ENCODE measurements at places on chromosomes 1 and 21. TPM values are rescaled to one million over a fixed set of nuclear protein-coding genes. Genes with fewer than 3 reads are reported as not detected.

- DNase-seq: no peak
These were observed 448.1 kb upstream of the B3GALT2 start for GRCh38 chr1:193634470-193634869.

GRCh38 chr21:23951251-23951650, 1656.0 kb downstream of the MRPL39 start:
- peak; percentile 42 for DNase-seq

DNA sequence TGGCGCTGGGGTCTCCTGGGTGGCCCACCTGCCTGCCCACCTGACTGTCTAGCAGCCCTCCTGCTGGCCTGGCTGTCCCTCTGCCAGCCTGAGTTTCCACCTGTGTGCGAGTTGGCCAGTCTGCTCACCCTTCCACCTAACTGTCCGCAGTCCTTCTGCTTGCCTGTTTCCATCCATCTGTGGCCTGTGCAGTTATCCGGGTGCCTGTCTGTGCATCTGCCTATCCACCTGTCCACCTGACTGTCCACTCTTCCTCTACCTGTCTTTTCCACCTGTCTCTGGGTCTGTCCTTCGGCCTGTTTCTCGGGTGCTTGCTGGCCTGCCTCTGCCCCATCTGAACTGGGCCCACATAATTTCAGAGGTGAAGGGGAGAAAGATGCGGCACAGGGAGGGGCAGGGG, 1.9 kb downstream of the KCNQ4 start:
- DNase-seq: no peak

The CYYR1 gene
- total RNA-seq: not detected

Data from Caki2 (cell line).